ENCODE measurements at places on chromosomes 1 and 21.
A peak's percentile ranks its signal among the peaks of the same experiment; 100 is the strongest.

GRCh38 chr1:170145061-170145460 is 698 bp upstream of the NTMT2 start:
- DNase-seq, result no peak

GRCh38 chr1:155050560-155051341 is at the start of gene ADAM15:
Gene ADAM15 (plus strand): TSS chr1:155051316. CDS start chr1:155051387, 71 bp downstream.
- DNase-seq, result peak; percentile 97

GRCh38 chr1:85202864-85203255 is 2.0 kb upstream of the SYDE2 start:
- no peak for DNase-seq

- peak; percentile 7 for DNase-seq
Measured at GRCh38 chr1:3172431-3173380, 103.7 kb downstream of the PRDM16 start.

DNA sequence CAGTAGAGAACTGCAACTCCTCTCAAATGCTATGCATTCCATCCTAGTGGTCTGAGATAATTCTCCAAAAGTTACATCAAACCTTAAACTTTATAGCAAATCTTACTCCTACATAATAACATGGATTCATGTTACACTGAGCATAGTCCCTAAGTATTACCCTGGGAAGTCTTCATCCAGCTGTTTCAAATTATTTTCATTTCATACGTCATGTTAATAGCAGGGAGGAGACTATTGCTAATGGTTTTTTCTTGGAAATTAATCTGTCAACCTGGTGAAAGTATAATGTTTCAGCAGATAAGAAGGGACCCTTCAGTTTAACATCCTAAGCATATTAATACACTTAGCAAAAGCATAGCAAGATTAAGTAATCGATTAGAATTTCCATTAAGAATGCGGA is 318.1 kb downstream of the USP25 start:
- no peak for DNase-seq

DNA sequence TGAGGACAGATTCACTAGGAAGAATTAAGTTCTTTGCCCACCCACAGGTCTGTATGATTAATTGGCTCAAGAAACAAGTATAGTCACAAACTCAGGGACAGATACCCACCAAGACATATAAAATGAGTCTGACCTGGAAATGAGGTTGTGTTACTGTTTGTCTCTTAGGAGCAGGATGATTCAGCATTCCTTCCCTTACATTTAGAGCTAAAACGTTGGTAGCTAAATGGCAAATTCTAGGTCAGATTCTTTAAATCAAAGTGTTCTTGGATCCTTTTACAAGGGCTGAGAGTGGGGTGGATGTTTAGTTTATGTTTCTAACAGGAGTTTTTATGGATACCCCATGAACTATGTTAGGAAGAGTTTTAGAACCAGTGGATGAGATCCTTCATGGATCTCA is 4.7 kb downstream of the RIMKLA start:
- no peak for DNase-seq

GRCh38 chr1:232923739-232924386 is 26.5 kb upstream of the NTPCR start:
- DNase-seq, result no peak

- DNase-seq, result no peak
Measured at GRCh38 chr1:98002288-98002687, 81.5 kb upstream of the DPYD start.

DNA sequence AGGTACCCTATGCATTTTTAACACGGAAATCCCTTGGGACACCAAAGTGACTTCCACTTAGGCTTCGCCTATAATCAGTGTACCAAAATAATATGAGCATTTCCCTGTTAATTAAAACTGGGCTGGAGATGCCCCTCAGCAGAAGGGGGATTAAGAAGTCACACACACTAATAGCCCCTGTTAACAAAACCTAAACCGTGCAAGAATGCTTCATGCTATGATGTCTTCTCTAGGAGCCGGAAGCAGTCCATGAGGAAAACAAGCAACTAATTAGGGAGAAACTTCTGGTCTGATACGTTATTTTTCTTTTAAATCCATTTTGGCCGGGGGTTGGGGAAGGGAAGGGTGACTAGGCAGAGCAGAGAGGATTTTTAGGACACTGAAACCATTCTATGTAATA is 123.4 kb downstream of the ESRRG start:
- no peak for DNase-seq

DNA sequence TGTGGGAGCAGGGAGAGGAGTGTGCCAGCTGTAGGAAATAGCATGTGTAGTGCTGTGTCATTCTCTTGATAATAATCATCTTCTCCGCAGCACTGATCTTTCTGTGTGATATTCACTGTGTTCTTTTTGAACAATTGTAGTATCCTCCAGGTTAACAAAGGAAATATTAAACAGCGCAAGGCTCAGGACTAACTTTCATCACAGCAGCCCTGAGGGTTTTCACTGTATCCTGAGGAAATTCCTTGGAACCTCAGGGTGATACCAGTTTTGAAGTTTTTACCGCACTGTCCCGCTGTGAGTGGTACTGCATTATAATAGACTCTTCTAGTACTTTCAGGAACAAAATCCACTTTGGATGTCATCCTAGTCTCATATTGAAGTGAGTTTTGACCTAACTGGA is 228.4 kb upstream of the COA6 start:
- DNase-seq, result no peak

DNA sequence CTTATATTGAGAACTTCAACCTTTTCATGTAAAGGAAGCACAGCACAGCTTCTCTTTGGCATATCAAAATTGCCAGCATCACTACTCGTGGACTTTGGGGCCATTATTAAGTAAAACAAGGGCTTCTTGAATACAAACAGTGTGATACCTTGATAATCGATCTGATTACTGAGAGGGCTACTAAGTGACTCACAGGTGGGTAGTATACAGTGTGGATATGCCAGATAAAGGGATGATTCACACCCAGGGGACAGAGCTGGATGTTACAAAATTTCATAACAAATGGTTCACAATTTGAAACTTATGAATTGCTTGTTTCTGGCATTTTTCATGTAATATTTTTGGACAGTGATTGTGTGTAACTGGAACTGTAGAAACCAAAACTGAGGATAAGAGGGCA is 15.4 kb downstream of the HDAC1 start:
- no peak for DNase-seq

DNA sequence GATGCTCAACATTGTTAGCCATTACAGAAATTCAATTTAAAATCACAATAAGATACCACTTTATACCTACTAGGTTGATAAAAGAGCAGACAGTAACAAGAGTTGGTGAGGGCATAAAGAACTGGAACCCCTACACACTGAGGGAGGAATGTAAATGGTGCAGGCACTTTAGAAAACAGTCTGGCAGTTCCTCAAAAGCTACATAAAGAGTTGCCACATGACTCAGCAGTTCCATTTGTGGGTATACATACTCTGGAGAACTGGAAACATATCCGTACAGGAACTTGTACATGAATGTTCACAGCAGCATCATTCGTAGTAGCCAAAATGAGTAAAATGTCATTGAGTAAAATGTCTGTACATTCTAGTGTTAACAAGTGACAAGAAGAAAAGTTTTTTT is 17.0 kb downstream of the NSL1 start:
- DNase-seq, result no peak

GRCh38 chr1:198326915-198327314 is 170.1 kb downstream of the NEK7 start:
- no peak for DNase-seq

GRCh38 chr1:60872426-60873054 is 209.8 kb upstream of the NFIA start:
- DNase-seq, result no peak

DNA sequence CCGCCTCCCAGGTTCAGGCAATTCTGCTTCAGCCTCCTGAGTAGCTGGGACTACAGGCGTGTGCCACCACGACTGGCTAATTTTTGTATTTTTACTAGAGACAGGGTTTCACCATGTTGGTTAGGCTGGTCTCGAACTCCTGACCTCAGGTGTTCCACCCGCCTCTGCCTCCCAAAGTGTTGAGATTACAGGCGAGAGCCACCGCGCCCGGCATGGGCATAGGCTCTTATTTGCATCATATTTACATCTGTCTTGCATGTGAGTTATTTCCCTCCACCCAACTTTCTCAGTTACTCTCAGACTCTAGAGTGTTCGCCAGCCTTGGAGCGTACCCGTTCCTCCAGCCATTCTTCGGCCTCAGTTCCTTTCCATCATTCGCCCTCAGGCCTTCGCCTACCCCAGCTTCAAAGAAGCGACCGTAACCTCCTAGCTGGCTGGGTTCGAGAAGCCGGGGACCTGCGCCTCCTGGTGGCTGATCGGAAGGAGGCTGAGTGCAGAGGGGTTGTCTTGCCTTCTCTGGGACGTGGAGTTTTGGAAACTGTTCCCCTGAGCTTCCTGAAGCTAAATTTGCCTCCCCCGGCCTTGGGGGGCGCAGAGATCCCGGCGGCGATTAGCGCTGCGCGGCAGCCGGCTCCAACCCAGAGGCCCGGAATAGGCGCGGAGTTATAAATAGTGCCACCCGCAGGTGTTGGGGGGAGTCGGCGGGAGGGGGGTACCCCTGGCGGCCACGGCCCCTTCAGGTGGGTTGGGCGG is 3.6 kb upstream of the ZBTB7B start:
- DNase-seq, result peak; percentile 86

DNA sequence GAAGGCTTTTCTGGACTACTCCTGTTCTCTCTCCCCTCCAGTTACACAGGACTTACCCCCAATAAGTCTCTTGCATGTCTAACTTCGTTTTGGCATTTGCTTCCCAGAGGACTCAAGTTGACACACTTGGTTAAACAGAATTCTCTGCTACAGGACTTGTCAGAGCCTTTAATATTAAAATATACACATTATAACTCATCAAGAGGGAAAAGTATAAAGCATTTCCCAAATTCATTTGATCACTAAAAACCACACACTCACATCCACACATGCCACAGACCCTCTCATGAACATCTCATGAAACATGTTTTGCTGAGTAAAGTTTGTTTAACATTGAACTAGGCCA is 8.7 kb upstream of the CAPN2 start:
- DNase-seq, result no peak

GRCh38 chr1:192453360-192453992 is 122.1 kb upstream of the RGS1 start:
- DNase-seq, result no peak
